CD8-positive, alpha-beta T cell (primary cell): ENCODE measurements at places on chromosomes 11 and 22. TPM values are rescaled to one million over a fixed set of nuclear protein-coding genes. Genes with fewer than 3 reads are reported as not detected.
A peak's percentile ranks its signal among the peaks of the same experiment; 100 is the strongest.

DNA sequence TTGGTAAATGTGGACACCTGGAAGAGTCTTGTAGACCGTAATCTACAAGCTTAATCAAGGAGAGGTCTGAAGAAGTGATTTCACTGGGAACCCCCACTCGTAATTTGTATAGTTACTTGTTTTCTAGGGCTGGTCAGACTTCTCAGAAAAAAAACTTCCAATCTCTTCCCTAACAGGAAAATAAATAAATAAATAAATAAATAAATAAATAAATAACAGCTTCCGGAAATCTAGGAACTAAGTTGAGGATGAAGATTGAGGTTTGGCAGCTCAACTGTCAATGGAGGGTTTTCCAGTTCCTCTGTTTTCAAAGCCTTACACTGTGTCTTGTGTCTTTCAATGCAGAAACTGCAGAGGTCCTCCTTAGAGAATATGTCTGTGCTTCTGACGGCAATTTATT is 17.7 kb upstream of the TYR start:
- DNase-seq: no peak

DNA sequence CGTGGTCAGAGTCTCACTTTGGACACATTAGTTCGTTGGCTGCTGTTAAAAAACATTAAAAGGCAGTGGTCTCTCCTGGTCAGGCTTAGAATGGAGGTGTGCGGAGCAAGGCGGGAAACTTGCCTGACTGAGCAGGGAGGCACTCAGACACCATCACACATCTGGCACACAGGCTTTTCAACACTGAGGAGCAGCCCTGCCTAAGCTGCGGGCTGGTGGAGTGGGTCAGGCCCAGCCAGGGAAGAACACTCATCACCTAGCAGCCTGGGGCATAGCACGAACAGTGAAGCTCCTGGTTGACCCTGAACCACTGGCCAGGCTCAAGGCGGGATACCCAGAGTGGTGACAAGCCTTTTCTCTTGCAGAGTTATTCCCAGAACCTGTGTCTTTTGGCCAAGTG is 4.2 kb downstream of the KAT5 start:
- DNase-seq: no peak

DNA sequence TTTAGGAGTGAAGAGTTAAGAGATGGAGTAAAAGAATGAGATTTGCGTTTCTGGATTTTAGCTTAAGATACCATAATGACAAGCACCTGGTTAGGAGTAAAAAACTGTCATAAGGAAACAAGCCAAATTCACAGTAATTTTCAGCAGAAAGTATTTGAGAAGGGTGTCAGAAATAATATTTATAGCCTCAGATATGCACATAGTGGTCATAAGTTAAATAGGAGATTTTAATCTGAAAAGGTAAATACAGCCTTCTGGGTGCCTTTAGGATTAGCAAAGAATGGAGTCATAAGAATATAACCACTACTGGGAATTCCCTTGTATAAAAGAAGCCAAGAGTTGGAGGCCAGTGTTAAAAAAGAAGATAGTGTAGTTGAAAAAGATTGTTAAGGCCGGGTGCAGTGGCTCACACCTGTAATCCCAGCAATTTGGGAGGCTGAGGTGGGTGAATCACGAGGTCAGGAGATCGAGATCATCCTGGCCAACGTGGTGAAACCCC is 160.1 kb downstream of the SWAP70 start:
- DNase-seq: no peak

DNA sequence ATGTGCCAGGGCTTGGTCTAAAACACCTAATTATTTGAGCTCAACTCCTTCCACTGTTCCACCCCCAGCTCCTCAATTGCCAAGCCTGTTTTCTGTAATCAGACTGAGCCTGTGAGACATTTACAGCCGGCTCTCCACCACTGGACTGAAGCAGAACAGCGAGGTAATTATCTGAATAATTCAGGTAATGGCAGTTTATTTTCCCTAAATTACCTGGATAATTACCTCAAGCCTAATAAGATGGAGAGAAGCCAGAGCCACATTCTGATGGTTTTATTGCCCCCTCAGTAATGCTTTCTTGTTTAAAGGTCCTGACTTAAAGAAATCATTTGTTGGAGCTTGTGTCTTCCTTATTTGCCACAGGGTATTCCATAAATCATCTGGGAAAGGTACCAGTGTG is 64.2 kb downstream of the FZD4 start:
- no peak for DNase-seq

ZNF280A gene
- total RNA-seq: not detected

DNA sequence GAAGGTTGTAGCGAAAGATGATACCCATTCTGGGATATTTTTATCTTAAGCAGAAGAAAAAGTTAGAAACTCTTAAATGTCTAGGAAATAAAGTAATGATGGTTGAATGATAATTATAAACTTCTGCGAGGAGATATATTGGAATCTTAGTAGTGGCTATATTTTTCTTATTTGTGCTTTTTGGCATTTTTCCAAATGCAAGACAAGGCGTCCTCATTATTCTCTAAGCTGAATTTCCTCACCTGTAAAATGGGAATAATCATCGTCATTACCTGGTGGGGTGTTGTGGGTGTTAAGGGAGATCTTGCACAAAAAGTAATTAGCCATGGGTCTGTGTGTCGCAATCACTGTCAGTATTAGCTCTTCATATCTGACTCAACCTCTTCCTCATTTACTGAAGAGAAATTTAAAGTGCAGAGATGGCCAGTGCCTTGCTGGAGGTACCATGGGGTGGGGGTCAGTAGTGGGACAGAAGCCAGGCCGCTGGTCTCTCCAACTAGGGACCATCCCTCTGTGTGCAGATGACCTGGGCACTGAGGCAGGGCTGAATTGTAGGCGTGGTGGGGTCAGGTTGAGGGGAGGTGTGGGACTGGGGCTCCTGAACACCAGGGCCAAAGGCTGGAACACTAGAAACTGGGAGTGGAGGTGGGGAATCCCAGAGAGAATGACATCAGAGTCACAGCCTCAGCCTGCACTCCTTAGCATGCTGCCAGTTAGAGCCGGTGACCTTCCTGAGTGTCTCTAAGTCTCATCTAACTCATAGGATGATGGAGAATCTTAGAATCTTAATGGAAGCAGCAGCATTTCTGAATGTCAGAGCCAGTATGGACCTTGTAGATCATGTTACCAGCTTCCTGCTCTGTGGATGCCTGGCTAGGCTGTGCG is 4.1 kb downstream of the PITPNM1 start:
- DNase-seq: no peak

P2RX6 gene
- 0.30 TPM for total RNA-seq

- no peak for DNase-seq
These were observed 960.7 kb upstream of the RAG2 start for GRCh38 chr11:37558619-37559210.

- DNase-seq: no peak
These were observed 8.4 kb downstream of the XBP1 start for GRCh38 chr22:28791841-28792490.

SLC22A8 gene
- total RNA-seq: not detected

DNA sequence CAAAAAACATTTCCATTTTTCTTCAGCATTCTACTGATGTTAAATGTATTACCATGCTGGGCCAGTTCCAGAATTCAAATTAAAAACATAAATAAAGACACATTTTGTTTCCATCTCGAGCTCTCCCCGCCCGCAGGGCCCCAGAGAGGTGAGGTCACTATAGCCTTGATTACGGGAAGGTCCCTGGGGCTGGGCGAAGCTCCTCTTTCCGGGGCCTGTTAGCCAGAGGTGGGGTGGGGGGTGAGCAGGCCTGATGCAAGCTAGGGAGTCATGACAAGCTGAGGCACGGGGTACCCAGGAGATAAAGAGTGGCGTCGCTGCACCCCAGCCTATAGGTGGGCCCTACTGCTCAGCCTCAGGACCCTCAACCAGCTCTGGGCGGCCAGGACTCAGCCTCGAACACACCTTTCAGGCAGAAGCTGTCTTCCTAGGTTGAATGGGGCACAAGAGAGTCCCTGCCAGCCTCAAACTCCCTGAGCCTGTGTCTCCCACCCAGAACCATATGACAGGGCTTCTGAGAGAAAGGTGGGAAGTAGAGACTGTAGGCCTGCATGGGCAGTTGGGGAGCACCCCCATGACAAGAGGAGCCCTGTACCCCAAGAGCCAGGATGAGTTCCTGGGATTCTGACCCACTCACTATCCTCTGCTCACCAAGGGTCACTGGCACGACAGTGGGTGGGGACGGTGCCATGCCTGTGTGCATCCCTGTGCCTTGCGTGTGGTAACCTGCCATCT is 34.8 kb downstream of the KCNQ1OT1 start:
- no peak for DNase-seq

TSGA10IP gene
- not detected for total RNA-seq

- peak; percentile 83 for DNase-seq
These were observed 295.5 kb downstream of the ETS1 start for GRCh38 chr11:128291835-128292234.

C22orf42 gene
- not detected for total RNA-seq

HEPHL1 gene
- not detected for total RNA-seq

DNA sequence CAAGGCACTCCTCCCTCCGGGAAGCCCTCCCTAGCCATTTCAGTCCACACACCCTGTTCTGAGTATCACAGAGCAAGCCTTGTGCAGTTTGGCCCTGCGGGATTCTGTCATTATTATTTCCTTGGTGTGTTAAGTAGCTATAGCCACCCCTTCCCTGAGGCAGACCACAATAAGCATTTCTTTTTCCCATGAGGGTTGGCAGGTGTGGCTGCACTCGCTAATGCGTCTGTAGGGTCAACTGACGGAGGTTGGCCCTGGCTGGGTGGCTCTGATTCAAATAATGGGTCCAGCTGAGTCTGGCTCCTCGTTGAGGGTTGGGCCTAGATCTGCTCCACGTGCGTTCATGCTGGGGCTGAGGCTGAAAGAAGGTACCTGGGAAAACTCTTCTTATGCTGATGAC is 5.1 kb downstream of the F2 start:
- DNase-seq: no peak

PARVG gene
- total RNA-seq: 124 TPM

- no peak for DNase-seq
These were observed 2249.5 kb downstream of the LRRC4C start for GRCh38 chr11:39209981-39210380.

DNA sequence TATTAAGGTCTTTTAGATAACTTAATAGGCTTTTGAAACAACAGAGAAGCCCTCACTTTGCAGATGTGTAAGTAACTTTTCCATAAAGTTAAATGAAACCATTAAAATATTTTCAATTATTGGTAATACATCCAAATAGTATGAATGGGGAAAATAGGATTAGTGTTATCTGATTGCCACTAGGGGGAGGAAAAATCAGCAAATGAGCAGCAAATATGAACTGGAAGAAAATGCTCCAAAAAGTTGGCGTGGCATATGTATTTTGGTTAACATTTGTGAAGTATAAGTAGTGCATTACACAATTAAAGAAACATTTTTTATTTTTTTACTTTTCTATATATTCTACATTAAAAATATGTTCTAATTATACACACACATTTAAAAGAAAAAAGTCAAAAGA is 259.8 kb upstream of the ANO5 start:
- no peak for DNase-seq

GRCh38 chr11:118152020-118152551 is 537 bp downstream of the SCN4B start:
- no peak for DNase-seq

JAML gene
- 38.4 TPM for total RNA-seq

APOA4 gene
- total RNA-seq: not detected

CRACR2B gene
- 0.30 TPM for total RNA-seq

DCHS1 gene
- total RNA-seq: 11.1 TPM

- DNase-seq: no peak
These were observed 22.8 kb upstream of the BAIAP2L2 start for GRCh38 chr22:38133331-38133730.

DNA sequence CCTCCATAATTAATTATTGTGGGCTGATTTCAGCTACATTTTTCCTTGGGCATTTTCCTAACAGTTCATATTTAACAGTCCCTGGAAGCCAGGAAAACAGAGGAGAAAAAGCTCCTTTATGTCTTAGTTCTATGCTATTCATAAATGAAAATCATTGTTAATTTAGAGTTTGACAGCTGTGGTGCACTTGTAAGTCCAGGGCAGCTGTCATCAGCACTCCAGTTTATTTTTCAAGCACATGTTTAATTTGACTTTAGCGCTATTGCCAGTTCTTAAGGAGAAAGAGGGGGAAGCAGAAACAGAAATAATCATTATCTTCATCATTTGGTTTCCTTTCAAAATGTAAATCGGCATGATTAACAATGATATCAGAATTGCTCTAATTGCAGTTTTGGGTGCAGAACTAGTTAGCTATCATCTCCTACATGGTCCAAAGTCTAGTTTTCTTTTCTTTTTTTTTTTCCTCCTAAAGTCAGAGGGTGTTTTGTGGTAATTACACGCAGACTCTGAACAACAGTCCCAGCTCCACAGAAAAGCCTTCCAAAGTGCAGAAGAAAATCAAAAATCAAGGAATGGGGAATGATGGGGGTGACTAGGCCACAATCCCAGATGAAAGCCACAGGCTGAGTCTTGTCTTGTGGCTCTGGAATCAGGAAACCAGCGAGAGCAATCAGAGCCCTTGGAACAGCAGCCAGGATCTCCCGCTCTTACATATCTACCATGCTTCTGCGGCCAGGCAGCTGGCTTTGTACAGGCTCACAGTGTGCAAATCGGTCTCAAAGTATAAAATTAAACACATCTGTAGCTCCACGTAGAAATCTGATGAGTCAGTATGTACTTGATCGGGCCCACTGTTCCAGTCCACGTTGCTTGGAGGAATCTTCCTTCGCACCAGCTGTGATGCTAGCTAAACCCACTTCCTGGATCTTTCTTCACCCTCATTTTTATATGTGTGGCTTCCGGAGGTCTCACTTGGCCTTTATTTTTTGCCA is 91.9 kb downstream of the SPON1 start:
- no peak for DNase-seq

TENM4 gene
- not detected for total RNA-seq
